ENCODE measurements at places on chromosomes 11 and 22. TPM values are rescaled to one million over a fixed set of nuclear protein-coding genes. Genes with fewer than 3 reads are reported as not detected.

DNA sequence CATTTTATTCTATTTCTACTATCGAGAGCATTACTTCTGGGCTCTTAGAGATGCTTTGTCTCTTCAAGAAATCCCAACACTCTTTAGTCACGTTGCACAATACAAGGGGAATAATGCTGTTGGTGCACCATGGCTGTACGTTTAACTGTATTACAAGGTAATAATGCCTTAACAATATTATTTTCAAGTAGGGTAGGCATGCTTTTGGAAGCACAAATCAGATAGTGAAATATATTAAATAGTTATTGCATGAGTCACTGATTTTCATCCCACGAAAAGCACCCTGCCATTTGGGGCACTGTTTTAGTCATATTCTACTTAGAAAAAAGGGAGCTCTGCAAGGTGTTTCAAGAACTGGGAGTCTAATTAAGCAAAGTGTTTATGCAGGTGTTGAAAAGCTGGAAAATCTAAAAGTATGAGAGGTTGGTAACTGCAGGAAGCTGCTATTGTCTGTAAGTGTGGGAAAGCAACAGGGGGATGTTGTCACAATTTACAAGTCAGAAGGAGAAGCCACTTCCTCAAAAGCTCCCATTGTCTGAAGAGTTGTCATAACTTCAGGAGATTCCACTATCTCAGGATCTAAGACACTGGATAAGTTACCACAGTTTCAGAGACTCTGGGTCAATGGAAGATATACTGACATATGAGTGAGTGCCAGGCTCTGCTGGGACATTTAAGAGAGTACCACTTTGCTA lies 218.2 kb downstream of the JRKL start:
- H3K27ac ChIP-seq = no peak overlapping the region
- no peak for DNase-seq
- no peak overlapping the region for H3K4me3 ChIP-seq
- no peaks in the 10 kb centered on the region for H3K36me3 ChIP-seq
- H3K4me1 ChIP-seq = no peaks in the 10 kb centered on the region

DNA sequence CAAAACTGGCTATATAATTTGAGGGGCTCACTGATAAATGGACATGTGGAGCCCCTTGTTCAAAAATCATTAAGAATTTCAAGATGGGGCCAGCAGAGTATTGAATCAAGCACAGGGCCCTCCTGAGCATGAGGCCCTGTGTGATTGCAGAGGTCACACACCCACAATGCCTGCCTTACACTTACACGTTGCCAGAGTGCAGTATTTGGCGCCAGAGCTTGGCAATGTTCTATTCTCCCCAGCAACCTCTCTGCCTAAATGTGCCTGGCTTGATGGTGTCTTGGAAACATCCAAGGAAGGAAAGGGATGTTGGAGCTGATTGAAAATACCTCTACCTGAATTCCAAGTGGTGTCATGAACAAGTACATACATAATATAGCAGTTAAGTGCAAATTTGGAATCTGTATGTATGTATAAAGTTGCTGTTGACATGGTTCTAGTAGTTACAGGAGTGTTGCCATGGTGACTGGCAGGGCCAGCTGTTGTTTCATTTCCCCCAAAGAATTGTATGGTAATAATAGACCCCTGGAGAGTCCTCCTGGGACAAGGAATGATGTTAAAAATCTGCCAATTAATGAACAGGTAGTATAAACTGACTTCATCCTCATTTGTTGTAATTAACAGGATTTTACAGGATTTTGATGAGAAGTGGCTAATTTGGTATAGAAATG lies 205.7 kb upstream of the NAV2 start:
- no peaks in the 10 kb centered on the region for H3K27me3 ChIP-seq
- H3K4me1 ChIP-seq = no peaks in the 10 kb centered on the region
- H3K36me3 ChIP-seq = no peaks in the 10 kb centered on the region
- H3K4me3 ChIP-seq = no peak overlapping the region
- no peak for DNase-seq

DNA sequence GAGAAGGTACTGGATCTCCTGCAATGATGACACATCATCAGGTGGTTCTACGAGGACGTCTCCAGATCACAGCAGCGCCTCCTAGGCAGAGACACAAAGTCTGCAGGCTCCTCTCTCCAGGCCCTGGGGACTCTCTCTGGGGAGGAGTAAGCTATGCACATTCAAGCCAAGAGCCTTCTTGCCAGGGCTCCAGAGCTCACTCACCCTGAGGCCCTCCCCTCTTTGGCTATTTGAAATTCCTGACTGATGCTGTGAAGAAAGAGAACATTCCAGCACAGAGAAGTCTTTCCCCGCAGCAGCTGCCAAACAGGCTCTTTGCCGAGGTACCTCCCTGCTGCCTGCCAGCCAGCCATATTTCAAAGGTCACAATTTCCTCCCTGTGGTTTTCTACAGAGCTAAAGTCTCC lies 204.9 kb downstream of the CSNK2A3 start:
- H3K4me1 ChIP-seq = peaks cover 45% of the 10 kb centered on the region
- no peak overlapping the region for H3K4me3 ChIP-seq
- H3K27me3 ChIP-seq = no peaks in the 10 kb centered on the region
- DNase-seq = peak; percentile 73
- peaks cover 5% of the 10 kb centered on the region for H3K36me3 ChIP-seq
- peak overlapping the region; percentile 95 for H3K27ac ChIP-seq

DNA sequence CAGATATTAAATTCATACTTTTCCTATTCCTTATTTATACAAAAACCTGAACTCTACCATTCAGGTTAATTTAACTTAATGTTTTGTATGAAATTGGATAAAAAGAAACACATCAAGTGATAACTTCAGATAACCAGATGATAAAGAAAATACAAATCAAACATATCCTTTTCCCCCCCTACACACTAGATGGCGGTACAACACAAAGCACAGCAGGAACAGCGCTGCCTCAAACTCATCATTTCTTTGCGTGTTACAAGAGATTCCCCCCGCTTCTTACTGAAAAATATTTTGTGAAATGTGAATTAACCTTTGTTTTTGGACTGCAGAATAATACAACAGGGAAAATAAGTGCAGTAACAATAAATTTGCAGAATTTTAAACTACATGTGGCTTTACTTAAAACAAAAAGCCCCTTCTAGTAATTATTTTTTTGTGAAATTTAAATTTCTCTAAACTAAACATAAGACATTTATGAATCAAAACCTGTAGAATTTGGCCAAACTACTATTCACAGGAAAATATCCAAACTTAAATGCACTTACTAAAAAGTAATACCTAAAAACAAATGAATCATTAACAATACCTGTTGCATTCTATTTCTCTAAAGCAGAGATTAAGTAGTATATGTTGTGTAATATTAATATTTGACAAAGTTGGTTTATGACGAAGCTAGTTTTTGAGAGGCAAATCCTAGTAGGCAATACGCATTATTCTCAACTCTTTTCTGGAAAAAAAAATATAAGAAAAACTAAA lies 74.4 kb downstream of the ARHGAP32 start:
- H3K4me3 ChIP-seq = no peak overlapping the region
- H3K27ac ChIP-seq = no peak overlapping the region
- no peaks in the 10 kb centered on the region for H3K36me3 ChIP-seq
- no peaks in the 10 kb centered on the region for H3K27me3 ChIP-seq
- H3K4me1 ChIP-seq = no peaks in the 10 kb centered on the region

GRCh38 chr22:37163575-37164504 lies 14.1 kb upstream of the IL2RB start:
- H3K4me3 ChIP-seq = no peak overlapping the region
- H3K27ac ChIP-seq = peak overlapping the region; percentile 18
- peaks cover 86% of the 10 kb centered on the region for H3K4me1 ChIP-seq
- no peaks in the 10 kb centered on the region for H3K36me3 ChIP-seq

DNA sequence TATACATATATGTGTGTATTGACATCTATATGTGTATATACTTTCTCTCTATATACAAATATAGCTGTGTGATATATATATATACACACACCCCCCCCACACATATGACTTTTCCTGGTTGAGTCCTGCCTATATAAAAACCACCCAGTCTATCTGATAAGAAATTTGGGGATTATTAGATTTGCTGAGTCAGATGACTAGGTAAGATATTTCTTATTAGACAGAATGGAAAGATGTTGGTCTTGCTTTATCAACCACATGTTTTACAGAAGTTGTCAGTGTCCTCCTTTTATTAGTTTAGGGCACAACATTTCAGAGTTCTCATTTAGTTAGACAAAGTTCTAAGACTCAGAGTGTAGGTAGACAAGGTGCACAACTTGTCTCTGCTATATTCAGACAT lies 953.3 kb downstream of the METTL15 start:
- no peaks in the 10 kb centered on the region for H3K4me1 ChIP-seq
- H3K27ac ChIP-seq = no peak overlapping the region
- no peaks in the 10 kb centered on the region for H3K36me3 ChIP-seq
- DNase-seq = no peak

Gene FXYD6
- not detected for total RNA-seq

Gene CHRNA10
- total RNA-seq = 0.39 TPM

Gene NCF4
- 8.0 TPM for total RNA-seq

Gene DERL3
- total RNA-seq = 0.66 TPM

Gene PTGDR2
- 0.36 TPM for total RNA-seq

Gene CD3D
- total RNA-seq = 265 TPM
